Activated T-cell treated with anti-CD3 and anti-CD28 coated beads, Interleukin-2, amount 50 U/mL, for 4 hours (primary cell): ENCODE measurements at places on chromosomes 16 and 17. TPM values are rescaled to one million over a fixed set of nuclear protein-coding genes. Genes with fewer than 3 reads are reported as not detected.

DNA sequence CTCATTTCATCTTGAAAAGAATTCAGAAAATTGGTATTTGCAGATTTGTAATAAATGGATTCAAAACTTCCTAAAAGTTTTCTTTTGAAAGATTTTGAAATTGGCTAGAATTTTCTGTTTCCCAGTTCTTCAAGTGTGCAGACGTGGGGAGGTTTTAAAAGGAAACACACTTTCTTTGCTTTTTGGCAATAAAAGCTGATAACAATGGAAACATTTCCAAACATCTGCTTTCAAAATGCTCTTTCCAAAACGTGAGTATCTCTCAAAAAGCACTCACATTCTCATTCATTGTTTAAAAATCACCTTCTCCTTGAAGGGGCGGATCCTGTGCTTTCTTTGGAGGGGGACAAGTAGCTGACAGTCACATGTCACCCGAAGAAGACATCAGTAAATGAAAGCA lies 8.6 kb upstream of the GSG1L start:
- no peak for DNase-seq

DNA sequence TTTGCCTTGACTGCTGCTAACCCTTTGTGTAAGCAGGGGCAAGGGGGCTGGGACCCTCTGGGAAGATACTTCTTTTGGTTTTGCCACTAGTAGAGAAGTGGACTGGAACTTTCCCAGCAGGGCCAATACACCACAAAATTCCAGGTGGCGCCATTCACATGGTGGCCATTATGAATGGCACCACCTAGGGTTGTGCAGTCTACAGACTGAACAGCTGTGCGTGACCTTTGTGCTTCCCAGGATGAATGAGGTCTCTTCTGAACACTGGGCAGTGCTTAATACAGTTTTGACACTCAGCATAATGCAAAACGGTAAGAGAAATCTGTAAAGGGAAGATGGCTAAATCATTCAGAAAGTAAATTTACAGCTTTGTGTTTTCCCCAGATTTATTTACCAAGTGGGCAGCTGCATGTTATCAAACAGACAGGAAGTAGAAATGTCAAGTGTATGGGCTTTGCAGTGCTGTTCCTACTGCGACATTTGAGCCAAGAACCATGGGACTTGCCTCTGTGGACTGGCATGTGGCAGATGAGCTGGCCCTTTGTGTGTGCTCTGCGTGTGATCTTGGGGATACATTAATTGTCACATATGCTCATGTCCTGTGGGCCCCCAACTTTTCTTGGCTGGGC lies 9.2 kb downstream of the SYT17 start:
- DNase-seq = no peak

DNA sequence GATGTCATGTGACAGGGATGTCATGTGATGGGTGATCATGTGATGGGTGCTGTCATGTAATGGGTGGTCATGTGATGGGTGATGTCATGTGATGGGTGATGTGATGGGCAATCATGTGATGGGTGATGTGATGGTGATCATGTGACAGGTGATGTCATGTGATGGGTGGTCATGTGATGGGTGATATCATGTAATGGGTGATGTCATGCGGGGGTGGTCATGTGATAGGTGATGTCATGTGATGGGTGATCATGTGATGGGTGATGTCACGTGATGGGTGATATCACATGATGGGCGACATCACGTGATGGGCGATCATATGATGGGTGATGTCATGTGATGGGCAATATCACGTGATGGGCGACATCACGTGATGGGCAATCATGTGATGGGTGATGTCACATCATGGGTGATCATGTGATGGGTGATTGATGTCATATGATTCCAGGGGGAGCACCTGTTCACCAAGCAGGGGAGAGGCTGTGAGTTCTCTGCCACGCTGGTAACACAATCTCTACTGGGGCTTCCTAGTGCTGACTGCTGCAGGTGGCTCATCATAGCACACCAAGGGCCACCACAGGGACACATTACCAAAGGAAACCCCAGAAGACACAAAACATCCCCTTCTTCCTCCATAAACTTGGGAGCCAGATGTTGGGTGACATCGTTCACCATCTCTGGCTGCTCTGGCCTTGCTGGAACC lies 16.5 kb downstream of the CD300LB start:
- no peak for DNase-seq

- DNase-seq = no peak
These were observed 383.2 kb upstream of the CCL2 start for GRCh38 chr17:33871720-33872540.

GRCh38 chr16:81539009-81539758 lies 94.6 kb downstream of the CMIP start:
- no peak for DNase-seq

The PLXDC1 gene
- 0.33 TPM for total RNA-seq
